GM04504 (cell line): ENCODE measurements at places on chromosomes 6 and 20.

- DNase-seq: no peak
These were observed 151.0 kb upstream of the SMLR1 start for GRCh38 chr6:130676077-130676772.

DNA sequence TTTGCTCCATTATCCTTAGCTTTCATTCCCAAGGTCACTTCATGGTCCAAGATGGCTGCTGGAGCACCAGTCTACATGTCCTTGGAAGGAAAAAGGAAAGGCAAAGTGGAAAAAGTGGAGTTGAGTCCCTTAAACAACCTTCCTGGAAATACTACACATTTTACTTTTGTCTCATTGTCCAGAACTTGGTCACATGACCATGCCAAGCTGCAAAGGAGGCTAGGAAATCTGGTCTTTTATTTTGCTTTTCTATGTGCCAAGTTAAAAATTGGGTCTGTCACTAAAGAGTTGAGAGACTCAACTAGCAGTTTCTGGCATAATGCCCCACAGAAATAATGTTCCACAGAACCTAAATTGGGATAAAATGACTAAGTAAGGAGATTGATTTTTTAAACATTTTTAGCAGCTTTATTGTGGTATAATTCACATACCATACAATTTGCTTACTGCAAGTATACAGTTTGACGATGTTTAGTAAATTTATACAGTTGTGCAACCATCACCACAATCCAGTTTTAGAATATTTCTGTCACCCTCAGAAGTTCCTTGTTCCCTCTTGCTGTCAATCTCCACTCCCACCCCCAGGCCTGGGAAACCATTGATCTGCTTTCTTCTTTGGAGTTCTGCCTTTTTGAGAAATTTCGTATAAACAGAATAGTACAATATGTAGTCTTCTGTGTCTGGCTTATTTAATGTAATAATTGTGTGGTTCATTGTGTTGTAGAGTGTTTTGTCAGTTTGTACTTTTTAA lies 5.6 kb upstream of the CHD6 start:
- no peak for DNase-seq

DNA sequence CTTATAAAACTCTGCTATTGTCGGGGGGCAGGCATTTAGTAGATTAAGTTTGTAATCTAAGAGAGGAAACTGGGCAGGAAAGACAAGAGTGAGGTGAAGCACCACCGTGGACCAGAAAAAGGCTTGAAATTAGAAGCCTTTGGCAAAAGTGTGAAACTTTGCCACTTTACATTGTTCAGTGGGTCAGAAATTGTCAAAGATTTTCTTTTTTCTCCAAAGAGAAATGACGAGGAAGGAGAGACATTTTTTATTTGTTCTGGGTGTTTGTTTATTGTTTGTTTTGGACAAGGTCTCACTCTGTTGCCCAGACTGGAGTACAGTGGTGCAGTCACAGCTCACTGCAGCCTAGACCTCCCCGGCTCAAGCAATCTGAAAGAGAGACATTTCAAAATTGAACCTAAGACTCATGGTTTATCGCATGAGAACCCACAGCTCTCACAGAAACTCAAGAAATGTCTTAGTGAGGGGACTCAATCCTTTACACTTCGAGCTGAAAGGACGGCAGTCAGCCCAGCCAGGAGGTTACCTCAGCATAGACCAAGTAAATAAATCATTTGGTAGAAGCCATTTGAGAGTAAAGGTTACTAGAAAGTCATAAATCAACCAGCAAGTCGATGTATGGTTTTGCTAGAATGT lies 262.8 kb upstream of the TAB2 start:
- no peak for DNase-seq

DNA sequence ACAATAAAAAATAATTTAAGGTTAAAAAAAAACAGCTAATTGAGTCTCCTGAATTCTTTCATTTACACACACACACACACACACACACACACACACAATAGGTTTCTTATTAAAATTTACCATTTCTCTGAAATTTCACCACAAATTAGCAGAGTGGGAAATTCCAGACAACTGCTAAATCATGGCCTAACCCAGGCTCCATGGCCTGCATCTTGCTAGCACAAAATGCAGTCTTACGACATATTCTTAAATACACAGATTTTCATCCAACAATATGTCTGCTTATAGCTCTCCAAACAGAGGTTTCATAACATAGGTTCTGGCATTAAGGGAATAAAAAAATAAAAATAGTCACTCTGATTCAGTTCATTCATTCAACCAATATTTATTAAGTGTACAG lies 46.9 kb downstream of the SOD2 start:
- no peak for DNase-seq

- no peak for DNase-seq
These were observed 157.8 kb downstream of the MYO6 start for GRCh38 chr6:75906871-75907270.
